ENCODE measurements at places on chromosomes 16 and 17. TPM values are rescaled to one million over a fixed set of nuclear protein-coding genes. Genes with fewer than 3 reads are reported as not detected.

DNA sequence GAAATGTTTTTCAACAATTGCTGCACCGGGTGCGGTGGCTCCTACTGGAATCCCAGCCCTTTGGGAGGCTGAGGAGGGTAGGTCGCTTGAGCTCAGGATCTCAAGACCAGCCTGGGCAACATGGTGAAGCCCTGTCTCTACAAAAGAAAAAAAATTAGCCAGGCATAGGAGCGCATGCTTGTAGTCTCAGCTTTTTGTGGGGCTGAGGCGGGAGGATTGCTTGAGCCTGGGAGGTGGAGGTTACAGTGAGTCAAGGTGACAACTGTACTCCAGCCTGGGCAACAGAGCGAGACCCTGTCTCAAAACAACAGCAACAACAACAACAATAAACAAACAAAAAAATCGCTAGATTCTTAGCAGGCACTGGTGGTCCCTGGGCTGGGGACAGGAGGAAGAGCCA, 28.5 kb downstream of the IL21R start:
- DNase-seq: no peak

DNA sequence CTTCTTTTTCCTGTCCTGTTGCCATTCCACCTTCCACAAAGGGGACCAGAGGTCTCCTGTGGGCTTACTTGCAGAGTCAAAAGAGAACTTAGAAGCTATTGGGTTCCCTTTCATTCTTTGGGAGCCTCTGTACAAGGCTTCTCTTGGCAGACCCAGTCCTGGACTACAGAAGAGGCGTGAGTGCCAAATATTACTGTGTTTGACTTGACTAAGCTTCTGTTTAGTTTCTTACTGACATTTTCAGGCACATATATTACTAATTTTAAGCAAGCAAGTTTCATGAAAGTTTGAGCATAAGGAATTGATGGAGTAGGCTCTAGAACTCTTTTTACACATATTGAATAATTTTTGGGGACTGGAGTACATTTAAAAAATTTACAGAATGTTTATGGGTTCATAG, 254.4 kb downstream of the HAPSTR1 start:
- DNase-seq: no peak

DNA sequence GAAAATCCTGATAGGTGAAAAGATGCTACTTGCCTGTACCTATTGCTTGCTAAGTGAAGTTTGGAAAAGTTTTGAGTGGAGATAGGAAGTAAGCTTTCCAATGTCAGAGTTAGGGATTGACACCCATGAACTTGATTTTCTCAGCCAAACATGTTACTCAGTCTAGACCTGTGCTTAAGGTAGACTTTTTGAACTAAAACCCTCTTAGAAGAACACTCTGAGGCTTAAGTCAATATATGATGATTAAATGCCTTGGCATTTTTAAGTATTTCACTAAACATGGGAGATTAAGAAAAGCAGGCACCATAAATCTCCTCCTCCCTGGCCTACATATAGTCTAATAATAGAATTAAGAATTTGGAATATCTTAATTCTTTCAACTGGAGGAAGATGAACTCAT, 785.6 kb upstream of the SOX9 start:
- no peak for DNase-seq

- DNase-seq: peak; percentile 41
Observed at GRCh38 chr17:8057691-8058114, 18.8 kb downstream of the ALOX15B start.

DNA sequence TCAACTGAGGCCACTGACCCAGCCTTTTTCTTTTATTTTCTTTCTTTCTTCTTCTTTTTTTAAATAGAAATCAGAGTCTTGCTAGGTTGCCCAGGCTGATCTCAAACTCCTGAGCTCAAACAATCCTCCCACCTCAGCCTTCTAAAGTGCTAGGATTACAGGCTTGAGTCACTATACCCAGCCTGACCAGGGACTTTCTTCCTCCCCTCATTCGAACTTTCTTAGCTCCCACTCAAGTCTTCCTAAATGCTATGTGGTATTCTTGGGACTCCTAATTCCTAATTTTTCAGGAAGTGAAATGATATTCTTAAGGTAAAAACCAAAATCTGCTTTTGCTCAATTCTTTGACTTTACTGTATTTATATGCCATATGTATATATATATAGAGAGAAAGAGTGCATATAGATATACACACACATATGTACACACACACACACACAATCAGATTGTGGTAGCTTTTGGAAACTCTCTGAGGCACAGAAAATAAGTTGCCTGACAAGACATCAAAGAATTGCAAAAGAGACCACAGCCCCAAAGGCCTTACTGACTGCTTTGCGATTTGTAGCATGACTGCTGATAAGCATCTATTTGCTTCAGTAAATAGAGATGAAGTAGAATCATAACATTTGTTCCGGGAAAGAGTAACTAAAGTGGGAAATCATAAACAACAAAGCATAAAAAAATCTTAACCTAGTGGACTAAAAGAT, 9.5 kb upstream of the AMZ2 start:
- DNase-seq: no peak

- DNase-seq: peak; percentile 48
Observed at GRCh38 chr16:23557779-23558702, 514 bp downstream of the UBFD1 start.

GRCh38 chr16:80197741-80198201, 343.0 kb upstream of the DYNLRB2 start:
- DNase-seq: no peak

- DNase-seq: no peak
Observed at GRCh38 chr17:32875923-32876416, 954 bp downstream of the MYO1D start.

GRCh38 chr17:66679631-66680517, 155.0 kb upstream of the CACNG5 start:
- no peak for DNase-seq

- DNase-seq: peak; percentile 97
Observed at GRCh38 chr17:82238472-82239201, 9.8 kb downstream of the SLC16A3 start.

DNA sequence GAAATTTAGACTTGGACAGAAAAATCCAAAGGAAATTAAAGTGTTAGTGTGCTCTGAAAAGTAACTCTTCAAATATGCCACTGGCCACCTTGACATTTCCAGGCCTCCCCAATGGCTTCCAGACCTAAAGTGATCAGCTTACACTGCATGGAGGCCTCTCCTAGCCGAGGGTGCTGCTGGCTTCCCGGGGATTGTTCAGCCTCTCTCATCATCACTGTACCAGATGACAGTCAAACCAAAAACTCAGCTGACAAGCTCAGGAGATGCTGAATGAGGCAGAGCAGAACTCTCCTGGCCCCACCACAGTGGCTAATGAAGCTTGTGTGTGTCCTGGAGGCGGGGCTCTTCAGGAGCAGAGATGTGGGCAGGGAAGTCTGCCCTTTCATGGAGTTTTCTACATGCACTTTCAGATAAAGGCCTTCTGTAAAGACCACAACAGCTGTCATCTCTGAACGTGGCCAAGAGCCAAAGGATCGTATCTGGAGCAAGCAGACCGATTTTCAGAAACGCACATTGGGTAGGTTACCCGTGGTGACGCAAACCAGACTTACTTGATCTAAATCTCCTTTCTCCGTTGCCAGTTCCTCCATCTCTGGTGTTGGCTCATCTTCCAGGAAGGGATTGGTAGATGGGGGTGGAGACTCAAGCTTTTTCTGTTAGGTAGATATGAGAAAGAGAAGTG, 113.3 kb downstream of the VPS53 start:
- DNase-seq: no peak

DNA sequence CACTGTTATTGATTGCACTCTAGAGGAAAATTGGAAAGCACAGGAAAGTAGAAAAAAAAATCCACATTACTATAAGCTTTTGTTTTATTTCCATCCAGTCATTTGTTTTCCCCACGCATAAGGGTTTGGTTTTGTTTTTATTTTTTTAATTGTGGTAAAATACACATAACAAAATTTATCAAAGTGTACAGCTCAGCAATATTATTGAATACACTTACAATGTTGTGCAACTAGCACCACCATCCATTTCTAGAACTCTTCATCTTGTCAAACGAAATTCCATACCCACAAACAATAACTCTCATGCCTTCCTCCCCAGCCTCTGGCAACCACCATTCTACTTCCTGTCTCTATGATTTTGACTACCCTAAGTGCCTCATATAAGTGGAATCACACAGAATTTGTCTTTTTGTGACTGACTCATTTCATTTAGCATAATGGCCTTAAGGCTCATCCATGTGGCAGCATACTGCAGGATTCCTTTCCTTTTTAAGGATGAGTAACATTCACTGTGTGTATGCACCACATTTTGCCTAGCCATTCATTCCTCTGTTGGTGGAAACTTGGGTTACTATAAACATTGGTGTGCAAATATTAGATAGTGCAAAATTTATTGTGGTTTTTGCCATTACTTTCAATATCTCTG, 11.1 kb downstream of the SPPL2C start:
- no peak for DNase-seq

- peak; percentile 89 for DNase-seq
Observed at GRCh38 chr17:57523926-57524632, 221.0 kb downstream of the CCDC182 start.

DNA sequence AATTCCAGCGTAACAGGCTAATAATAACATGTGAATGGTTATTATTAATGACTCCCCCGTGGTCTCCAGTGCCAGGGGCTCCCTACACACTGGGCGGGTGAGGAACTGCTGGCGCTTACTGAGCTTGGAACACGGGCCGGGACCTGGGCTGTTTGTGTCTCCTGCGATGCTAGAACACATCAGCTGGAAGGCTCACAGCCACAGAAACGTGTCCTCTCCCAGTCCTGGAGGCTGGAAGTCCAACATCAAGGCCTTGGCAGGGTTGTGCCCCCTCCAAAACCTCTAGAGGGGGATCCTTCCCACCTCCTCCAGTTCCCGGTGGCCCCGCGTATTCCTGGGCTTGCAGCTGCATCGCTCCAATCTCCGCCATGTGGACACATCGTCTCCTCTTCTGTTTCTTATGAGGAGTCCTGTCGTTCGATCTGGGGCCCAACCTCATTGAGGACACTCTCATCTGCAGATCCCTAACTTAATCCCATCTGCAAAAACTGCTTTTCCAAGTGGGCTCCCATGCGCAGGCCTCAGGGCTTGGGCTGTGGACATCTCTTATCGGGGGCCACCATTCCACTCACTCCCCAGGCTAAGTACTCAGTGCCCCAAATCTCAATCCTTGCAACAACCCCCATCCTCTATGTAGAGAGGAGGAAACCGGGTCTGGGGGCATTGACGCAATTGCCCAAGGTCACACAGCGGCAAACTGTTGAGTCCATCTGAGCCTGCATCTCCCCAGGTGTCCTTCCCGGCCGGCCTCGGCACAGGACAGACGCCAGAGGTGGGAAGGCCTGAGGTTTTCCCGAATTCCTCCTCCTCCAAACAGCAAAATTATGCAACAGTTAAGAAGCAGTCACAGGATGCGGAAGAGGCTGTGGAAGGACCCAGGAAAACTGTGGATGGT, 193.9 kb downstream of the IRF8 start:
- DNase-seq: no peak

- peak; percentile 87 for DNase-seq
Observed at GRCh38 chr17:40443196-40443987, at the start of gene IGFBP4. Gene IGFBP4, plus strand, starts transcription at chr17:40443450. Its CDS starts 286 bp downstream, at chr17:40443736.

DNA sequence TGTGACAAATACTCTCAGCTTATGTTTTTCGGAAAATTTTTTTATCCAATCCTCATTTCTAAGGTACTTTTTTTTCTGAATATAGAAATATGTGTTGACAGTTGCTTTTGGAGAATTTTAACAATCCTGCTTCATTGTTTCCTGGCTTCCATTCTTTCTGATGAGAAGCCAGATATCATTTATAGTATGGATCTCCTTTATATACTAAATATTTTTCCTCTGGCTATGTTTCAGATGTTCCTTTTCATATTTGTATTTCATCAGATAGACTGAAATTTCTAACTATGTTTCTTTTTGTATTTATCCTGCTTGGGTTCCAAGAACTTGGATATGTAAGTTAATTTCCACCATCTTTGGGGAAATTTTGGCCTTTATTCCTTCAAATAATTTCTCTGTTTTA, 138.9 kb upstream of the CDH11 start:
- DNase-seq: no peak

GRCh38 chr16:81004646-81005353, 1.9 kb downstream of the CMC2 start:
- DNase-seq: peak; percentile 29

The AOC2 gene
- 1.7 TPM for total RNA-seq

The CRHR1 gene
- not detected for total RNA-seq

The ABHD15 gene
- total RNA-seq: 12.1 TPM

The LRRC75A gene
- 16.7 TPM for total RNA-seq

The HAS3 gene
- 6.9 TPM for total RNA-seq

The SSTR5 gene
- total RNA-seq: not detected

The FBXW10 gene
- 0.88 TPM for total RNA-seq

The ETV4 gene
- 9.0 TPM for total RNA-seq

The EFNB3 gene
- total RNA-seq: 0.33 TPM

The TMEM220 gene
- total RNA-seq: 13.1 TPM

The CSNK1D gene
- total RNA-seq: 91.2 TPM

Measured in thyroid gland (tissue), 4 donors.